ENCODE measurements at places on chromosomes 7 and 10.
A peak's percentile ranks its signal among the peaks of the same experiment; 100 is the strongest.

GRCh38 chr10:128914681-128915080, 552.4 kb upstream of the MGMT start:
- DNase-seq = no peak

DNA sequence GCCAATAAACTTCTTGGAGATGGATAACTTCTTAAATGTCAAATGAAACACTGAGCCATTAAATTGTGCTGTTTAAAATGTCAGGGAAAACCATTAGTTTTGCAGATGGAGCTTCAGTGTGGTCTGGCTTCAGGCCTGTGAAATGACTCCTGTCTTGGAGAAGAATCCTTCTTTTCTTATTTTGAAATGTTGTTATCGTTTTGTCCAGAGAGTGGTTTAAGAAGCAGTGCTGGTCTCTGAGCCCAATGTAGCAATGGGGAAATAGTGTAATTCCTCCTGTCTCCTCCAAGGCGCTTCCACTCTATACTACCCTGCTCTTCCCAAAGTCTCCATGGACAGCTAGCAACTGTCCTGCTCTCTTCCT, 177.6 kb downstream of the REEP3 start:
- no peak for DNase-seq

GRCh38 chr10:99964791-99965190, 45.0 kb downstream of the DNMBP start:
- DNase-seq = no peak

GRCh38 chr10:6002809-6003510, 25.6 kb upstream of the IL15RA start:
- DNase-seq = no peak

GRCh38 chr10:109974504-109975191, 33.1 kb upstream of the ADD3 start:
- no peak for DNase-seq

DNA sequence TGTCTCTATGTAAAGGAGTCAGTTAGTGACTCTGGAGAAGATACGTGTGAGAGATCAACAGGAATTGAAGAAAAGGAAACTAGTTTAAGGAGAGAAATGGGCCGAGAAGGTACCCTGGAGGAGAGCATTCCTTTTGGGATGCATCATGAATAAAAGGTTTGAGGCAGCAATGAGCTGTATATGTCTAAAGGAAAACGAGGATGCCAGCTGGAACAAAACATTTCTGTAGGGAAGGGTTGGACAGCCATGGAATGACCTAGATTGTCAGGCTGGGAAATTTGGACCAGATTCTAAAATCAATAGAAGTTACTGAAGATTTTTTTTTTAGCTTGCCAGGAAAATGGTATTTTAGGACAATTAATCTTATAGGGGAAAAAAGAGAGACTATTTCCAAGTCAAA, 17.2 kb upstream of the MPP7 start:
- peak; percentile 14 for DNase-seq

GRCh38 chr7:84162125-84162524, 32.5 kb downstream of the SEMA3A start:
- DNase-seq = no peak

DNA sequence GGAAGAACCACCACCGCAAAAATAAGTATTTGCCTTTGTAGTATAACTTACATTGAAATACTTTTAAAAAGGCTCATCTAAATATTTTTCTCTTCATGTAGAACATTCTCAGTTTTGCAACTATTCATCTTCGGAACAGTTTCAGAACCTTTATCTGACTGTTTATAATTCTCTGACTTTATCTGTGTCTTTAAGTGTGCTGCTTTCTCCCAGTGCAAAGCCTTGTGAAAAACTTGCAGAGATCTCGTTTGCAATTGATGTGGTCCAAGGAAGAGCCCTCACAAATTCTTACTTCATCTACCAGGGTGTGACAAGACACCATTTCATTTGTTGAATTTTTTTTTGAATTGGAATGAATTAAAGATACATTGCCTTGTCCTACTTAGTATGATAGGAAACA, 186.4 kb downstream of the DKK1 start:
- DNase-seq = no peak

DNA sequence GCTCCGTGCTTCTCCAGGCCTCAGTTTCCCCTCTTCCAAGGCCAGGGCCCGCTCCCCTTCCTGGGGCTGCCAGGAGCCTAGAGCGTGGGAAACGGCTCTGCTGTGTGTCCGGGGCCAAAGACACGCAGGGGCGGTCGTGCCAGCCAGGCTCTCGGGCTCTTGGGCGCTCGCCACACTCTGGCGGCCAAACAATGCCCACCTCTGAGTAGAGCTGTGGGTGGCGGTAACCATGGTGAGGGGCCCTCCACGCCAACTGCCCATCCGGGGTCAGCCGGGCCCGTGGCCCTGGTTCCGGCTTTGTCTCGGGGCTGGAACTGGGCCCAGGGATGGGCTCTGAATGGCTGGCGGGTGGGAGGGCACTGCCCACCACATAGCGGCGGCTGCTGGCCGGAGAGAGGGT, 16.0 kb downstream of the GRIFIN start:
- no peak for DNase-seq

GRCh38 chr7:75719626-75720025, 19.1 kb downstream of the HIP1 start:
- no peak for DNase-seq

GRCh38 chr7:18004372-18004771, 23.3 kb downstream of the PRPS1L1 start:
- DNase-seq = no peak

- no peak for DNase-seq
Measured at GRCh38 chr10:31927565-31927883, 1.1 kb downstream of the ARHGAP12 start.

DNA sequence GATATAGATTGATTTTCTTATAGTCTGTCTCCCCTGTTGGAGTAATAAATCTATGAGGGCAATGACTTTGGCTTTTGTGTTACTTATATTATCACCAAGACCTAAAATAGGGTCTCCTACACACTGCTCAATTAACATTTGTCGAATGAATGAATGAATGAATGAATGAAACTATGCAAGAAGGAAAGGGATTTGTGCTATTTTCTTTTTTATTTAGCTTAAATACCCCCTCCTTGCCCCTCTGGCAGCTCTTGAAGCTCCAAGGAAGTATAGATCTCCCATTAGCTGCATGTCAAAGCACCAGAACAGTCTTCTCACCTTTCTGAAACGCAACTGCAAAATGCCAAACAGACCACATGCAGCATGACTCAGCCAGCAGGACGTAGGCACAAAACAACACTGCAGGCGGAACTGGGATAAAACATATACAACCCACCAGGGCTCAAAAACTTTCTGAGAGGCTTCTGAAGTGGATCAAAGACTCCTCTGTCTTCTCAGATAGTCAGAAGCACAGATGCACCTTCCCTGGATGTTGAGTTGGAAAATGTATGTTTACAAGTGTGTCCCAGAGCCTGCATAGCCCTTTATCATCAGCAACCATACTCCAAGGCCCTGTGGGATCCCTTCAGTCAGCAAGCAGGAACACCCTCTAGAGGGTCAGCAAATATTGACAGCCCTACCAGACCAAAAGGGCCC, 187.8 kb downstream of the NPSR1 start:
- no peak for DNase-seq

- no peak for DNase-seq
Measured at GRCh38 chr10:48511875-48512231, 93.0 kb downstream of the ARHGAP22 start.

DNA sequence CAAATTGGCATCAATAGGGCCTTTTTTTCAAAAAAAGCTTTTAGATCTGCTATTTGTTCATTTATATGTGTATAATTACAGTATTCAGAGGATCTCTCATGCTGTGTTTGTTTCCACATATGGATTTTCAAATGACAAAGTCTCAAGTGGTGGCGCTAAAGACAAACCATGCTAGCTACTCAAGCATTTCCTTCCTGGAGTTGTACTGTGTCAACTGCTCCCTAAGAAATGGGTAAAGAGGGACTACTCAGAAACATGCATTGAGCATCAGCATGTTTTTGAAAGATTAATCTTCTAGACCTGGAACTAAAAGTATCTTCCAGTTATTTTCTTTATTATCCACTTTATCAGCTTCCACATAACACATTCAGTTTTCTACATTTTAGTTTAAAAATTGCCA, 12.7 kb downstream of the CNTNAP2 start:
- DNase-seq = no peak

GRCh38 chr10:103612462-103613365, 119.2 kb downstream of the NEURL1 start:
- DNase-seq = no peak

GRCh38 chr7:138755331-138755747, 42.5 kb upstream of the TMEM213 start:
- DNase-seq = no peak

GRCh38 chr7:154917808-154918160, 85.1 kb downstream of the PAXIP1 start:
- DNase-seq = no peak

DNA sequence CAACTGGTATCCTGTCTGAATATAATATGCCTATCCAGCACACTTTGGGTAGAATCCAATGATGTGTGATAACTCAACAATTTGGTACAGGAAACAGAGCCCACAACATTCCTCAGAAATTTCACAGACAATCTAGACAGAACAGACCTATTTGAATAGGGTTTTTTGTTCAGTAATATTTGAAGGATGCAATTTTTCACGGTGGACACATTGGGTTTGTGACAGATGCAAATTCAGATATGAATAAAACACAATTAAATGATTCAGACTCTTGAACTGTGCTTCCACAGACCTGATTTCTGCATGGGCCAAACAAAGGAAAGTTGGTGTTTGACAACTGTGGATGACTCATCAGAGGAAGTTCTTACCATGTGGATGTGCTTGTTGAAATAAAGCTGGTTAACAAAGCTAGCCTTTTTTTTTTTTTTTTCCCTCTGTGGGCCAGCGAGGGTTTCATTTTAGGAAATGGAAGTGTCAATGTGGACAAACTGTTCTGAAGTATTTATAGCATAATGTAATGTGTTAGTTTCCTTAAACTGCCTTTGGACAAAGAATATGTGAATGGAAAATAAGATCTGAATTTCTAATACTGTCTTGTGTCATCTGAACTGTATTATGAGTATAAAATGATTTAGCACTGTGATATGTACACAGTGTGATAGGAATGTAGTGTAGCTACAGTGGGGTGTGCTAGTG, 43.2 kb upstream of the FAM133B start:
- DNase-seq = peak; percentile 33

GRCh38 chr7:23022258-23022769, 8.4 kb upstream of the HYCC1 start:
- DNase-seq = no peak

- no peak for DNase-seq
Measured at GRCh38 chr10:34098821-34099567, 716.1 kb downstream of the PARD3 start.

DNA sequence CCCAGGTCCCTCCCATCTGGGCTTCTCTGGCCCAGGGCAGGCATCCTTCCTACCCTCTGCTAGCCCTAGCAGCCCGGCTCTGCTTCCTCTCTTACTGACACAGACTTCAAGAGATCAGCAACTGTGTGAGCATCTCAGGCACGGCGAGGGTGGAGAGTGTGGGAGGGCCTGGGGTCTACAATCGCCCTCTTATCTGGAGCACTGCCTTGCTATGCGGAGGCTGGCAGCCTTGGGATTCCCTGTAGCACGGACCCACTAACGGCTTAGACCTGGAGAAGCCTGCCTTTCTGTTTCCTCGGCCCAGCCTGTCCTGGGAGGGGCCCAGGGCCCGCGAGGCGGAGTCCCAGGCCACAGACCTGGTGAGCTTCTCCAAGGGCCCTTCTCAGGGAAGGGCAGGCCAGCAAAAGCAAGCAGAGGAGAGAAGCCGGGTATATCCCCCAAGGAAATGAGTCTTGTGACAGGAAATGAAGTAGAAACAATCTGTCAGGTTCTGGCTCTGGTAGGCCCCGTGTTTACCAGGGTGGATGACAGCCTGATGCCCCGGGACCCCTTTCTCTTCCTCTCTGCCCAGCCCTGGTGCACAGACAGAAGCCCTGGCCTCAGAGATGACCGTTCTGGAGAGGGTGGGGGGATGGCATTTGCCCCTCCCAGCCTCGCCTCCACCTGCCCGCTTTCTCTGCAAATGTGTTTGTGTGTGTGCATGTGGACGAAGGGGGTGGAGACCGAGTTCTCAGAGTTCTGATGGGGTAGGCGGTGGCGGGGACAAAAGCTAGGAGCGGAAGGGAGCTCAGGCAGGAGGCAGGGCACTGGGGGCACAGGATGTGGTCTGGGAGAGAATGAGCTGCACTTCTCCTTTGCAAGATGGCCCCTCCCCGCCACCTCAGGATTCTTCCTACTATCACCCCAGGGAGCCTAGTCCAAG, 2.5 kb downstream of the LRCH4 start:
- no peak for DNase-seq

DNA sequence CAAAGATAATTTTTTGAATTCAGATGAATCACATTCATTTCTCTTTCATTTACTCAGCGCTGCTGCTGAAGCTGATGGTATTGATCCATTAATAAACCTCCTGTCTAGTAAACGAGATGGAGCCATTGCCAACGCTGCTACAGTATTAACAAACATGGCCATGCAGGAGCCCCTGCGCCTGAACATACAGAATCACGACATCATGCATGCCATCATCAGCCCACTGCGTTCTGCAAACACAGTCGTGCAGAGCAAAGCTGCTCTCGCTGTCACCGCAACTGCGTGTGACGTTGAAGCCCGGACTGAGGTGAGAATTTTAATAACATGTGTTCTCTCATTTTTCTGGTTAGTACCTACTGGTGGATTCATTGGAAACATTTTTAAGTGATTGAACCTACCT, 70.2 kb downstream of the ARMC3 start:
- no peak for DNase-seq

DNA sequence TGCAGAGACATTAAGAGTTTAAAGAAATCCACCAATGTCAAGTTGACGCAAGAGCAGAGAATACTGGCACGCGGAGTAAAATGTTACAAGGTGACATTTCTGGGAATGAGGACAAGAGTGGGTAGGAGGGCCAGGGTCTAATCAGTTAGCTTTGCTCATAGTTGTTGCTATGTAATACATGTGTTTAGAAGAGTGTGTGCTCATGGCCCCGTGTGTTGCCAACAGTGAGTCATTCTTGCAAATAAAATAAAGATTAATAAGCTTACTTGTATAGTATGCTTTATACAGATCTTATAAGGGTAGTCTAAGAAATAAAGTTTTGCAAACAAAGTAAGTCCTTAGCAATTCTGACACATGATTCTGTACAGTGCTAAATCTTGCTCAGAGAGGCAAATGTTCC, 64.5 kb downstream of the DNMBP start:
- peak; percentile 73 for DNase-seq
